ENCODE measurements at places on chromosomes 7 and 10.
A peak's percentile ranks its signal among the peaks of the same experiment; 100 is the strongest.

DNA sequence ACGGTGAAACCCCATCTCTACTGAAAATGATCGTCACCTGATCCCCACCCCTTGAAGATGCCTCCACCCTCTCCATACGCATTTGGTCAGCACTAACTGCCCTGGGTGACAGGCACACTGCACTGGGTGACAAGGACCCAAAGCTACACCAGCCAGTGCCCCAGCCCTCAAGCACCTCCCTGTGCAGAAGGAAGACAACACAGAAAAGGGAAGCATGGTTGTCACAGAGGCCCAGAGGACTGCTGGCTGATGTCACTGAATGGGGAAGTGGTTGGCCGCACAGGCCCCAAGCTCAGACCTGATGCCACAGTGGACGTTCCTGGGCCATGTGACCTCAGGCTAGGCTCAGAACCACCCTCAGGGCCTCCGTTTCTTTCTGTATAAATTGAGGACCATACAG lies 4.2 kb upstream of the PILRA start:
- peak; percentile 94 for ATAC-seq

DNA sequence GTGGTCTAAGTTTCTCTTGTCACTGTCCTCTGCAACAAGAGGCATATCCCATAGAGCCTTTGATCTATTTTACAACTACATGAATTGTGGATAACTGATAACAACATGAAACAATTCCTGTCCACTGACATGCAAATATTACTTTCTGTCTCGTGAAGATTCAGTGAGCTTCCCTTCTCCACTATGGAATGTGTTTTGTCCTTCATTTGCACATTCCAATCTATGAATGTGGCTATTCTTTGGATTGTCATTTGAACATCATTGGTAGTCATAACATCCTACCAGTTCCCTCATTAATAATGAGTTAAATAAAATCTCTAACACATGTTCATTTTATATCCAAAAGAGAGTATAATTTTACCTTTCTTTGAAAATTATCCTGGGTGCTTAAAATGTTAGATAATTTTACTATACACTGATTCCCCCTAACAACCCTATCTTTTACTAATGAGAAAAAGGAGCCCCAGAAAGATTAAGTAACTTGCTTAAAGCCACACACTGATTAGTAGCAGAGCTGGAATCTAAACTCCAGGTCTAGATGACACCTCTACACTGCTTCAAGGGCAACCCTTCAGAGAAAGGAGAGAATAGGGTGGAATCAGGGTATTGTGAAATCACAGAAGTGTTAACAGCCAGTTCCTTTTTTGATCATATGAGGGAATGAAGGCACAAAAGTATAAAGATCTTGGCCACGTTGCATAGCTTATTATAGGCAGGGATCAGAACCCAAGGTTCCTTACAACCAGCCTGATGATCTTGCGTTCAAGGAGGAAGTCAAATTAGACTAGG lies 39.1 kb downstream of the PDE1C start:
- ATAC-seq = no peak

DNA sequence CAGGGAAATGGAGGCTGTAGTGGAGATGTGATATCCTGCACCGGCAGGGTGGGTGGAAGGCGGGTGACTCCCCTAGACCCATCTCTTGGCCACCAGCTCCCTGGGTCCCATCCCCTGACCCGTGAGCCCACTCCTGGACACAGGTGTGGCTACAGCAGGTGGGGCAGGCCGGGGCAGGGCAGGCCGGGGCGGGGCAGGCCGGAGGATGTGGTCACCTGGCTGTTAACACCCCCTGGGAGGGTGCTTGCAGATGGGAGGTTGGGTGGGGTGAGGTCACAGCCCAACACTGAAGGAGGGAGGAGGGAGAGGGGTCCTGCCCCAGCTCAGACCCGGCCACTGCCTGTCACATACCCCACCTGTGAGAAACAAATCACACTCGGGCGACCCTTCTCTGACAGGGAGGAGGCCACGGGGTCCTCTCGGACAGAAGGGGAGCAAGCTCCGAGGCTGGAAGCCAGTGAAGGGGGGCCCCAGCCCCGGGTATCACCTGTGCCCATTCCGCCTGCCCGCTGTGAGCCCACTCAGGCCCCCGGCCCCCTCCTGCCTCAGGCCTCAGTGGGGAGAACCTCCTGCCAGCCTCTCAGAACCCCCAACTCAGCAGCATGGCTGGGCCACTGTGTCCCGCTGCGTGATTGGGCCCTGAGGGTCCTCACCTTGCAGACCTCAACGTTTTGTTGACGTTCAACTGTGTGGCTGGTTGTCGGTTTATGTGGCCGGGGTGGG lies 74.0 kb downstream of the MICALL2 start:
- no peak for ATAC-seq

- no peak for ATAC-seq
Measured at GRCh38 chr7:143518521-143518920, 40.8 kb downstream of the TAS2R41 start.

GRCh38 chr7:54831046-54831643 lies 72.1 kb upstream of the SEC61G start:
- no peak for ATAC-seq

GRCh38 chr10:73717556-73717955 lies 19.6 kb upstream of the AGAP5 start:
- peak; percentile 59 for ATAC-seq

- ATAC-seq = no peak
Measured at GRCh38 chr10:131206111-131206995, 105.2 kb downstream of the TCERG1L start.

DNA sequence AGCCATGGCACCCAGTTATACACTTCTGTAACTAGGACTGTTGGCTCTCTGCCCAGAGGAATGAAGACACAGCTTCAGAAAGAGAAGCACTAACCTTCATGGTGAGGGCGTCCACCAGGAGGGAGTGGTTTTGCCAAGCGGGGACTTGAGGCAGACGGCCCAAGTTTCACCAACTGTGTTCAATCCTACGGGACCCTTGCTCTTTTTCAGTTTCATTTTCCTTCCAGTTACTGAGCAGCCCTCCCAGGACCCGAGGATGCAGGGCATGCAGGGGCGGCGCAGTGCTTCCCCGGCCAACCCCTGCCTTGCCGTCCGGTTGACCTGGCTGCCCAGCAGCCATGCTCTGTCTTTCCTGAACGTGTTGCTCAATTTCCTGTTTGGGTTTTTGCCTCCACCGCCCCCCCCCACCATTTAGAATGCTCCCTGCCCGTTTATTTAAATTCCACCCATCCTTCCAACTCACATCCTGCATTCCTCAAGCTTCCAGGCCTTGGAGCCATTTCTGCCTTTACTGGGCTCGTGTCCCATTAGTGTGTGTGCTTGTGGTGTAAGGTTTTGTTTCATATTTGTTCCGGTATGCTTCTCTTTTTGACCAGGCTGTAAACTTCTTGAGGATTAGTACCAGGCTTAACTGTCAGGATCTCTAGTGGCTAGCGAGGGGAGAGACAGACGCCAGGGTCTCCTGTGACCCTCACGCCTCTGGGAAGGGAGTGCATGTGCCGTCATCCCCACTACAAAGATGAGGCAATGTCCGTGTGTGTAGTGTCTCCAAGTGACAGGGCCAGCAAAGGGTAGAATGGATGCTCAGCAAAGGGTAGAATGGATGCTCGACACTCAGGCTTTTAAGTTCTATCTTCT lies 31.6 kb downstream of the IL15RA start:
- no peak for ATAC-seq

DNA sequence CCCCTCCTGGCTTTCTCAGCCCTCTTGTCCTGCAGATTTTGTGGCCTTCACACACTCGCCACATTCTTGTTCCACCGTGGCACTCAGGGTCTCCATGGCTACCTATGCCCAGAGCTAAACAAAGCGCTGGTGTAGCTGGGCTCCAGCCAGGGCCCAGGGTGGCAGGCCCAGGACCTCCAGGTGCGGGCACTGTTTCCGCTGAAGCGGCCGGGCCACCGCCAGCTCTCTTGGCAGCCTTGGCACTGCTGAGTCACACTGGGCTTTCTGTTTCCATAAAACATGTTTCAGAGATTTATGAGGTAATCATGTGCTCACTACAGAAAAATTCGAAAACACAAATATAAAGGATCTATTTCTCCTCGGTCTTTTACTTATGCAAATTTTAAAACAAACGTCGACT lies 51.3 kb downstream of the AOC1 start:
- peak; percentile 45 for ATAC-seq

DNA sequence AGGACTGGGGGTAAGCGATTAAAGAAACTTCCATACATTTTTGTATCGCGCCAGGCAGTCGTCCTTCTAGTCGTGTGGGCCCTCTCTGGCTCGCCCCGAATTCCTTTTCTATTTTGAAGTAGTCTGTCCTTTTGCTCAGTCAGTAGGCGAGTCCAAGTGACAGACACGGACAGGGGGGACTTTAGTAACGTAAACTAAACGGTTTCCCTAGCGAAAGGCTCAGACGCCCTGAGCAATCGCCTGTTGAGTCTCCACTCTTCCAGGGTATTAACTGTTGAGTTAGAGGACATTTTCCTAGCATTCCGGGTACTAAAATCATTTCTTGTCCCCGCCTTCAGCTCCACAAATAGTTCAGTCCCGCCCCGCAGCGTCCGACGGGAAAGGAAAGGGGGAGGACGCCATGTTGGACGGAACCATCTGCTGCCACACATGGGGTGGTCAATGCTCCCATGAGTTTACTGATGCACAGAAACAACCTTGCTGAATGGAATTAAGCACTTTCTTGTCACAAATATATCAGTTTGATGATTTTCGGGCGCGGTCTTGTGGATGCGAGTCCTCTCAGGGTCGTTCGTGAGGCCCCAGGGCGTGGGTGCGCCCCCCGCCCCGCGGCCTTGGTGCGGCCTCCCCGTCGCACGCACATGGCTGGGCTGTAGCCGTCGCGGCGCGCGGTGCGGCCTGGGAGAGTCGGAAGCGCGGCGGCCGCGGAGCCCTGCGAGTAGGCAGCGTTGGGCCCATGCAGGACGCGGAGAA lies at the start of gene EIF3B:
TSS of gene EIF3B (plus strand) at position 642 of the 753 bp plus-strand sequence. CDS start at position 737, 95 bp downstream.
- peak; percentile 96 for ATAC-seq

GRCh38 chr7:139777133-139777891 lies 486 bp downstream of the HIPK2 start:
- peak; percentile 54 for ATAC-seq

DNA sequence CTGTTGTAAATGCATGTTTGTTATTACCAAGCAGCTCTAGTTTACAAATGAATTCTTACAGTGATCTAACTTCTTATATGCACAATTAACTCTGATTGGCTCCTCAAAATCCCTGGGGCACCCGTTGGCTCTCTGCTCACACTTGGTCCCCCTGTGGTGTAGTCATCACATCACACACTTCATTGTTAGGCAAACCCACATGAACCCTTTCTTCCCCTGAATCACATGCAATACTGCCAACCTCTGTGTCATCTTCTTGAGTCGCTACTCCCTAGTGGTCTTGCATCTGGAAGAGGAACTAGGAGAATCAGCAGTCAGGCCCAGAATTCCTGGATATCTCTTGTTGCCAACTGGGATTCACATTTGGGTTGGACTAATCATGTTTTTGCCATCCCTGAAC lies 73.1 kb downstream of the CD36 start:
- no peak for ATAC-seq

- ATAC-seq = no peak
Measured at GRCh38 chr7:28615091-28615490, 202.8 kb downstream of the CREB5 start.

- no peak for ATAC-seq
Measured at GRCh38 chr7:8371742-8372141, 61.7 kb upstream of the NXPH1 start.

DNA sequence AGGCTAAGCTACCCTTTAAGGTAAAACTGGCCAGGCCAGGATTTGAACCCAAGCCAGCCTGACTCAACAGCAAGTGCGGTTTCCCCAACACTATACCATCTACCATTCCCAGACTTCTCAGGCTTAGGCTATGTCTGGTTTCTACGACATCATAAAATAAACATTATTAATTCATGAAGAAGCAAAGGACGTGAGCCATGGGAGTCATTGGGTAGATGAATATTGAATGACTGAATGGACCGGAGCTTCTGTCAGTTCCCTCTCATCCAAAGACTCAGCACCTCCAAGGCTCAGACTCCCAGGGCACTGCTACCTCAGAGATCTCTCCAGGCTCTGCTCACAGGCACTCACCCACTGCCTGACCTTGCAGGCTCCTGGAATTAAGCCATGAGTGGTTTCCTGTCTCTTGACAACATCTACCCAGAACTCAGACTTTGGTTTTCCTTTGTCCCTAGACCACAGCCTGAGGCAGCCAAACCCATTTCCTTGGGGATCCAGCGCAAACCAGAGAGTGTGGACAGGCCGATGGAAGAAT lies 64.6 kb upstream of the STEAP1B start:
- no peak for ATAC-seq

- no peak for ATAC-seq
Measured at GRCh38 chr7:101644879-101645278, 15.8 kb upstream of the MYL10 start.

- ATAC-seq = no peak
Measured at GRCh38 chr10:7956508-7956907, 98.0 kb upstream of the GATA3 start.

GRCh38 chr7:88361357-88361756 lies 54.7 kb upstream of the STEAP4 start:
- ATAC-seq = no peak

GRCh38 chr7:43692582-43693373 lies 36.5 kb downstream of the COA1 start:
- ATAC-seq = no peak

- peak; percentile 24 for ATAC-seq
Measured at GRCh38 chr7:11478426-11478825, 353.6 kb downstream of the THSD7A start.

DNA sequence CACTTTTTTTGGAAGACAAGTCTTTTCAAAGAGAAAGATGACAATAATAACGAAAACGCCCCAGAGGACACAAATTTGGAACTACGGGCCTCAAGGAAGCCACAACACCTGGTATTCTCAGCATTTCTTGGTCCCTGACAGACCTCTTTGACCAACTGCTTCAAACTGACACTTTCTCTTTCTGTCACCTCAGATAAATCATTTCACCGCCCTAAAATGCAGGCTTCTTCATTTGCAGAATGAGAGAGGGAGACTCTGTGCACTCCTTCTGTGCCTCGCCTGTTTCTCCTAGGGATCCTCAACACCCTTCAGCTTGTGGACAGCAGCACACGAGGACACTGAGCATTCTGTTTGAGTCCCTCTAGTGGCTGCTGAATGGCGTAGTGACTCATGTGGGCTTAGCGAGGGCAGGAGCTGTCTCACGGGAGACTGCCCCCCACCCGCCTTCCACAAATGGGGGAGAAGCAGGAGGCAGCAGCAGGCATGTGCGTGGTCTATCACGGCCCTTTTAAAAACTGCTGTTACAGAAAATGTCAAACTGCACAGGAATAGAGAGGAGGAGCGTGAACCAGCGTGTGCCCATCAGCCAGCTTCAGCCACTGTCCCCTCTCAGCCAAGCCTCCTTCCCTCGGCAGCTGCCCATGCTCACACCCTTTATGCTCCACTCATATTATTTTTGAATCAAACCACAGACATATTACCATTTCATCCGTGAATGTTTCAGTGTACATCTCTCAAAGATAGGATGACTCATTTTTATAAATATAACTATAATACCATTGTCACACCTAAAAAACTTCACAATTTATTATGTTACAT lies 41.4 kb downstream of the GSDME start:
- no peak for ATAC-seq
